ENCODE measurements at places on chromosomes 16 and 17.

DNA sequence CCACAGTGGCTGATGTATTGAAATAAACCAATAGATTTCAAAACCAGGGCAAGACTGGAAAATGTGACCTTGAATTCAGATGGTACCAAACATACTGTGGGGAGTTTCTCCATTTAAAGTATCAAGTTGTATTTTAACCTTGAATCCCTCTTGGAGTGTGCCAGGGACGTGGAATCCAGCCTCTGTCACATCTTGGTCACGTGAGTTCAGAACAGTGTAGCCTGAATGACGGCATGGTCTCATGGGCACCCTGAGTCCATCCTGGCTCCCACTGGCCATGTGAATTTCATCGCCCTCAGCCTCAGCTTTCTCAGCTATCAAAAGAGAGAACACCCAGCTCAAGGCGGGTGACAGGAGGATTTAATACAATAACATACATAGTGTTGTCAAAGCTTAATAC, 6.8 kb downstream of the ZNF771 start:
- DNase-seq = no peak

DNA sequence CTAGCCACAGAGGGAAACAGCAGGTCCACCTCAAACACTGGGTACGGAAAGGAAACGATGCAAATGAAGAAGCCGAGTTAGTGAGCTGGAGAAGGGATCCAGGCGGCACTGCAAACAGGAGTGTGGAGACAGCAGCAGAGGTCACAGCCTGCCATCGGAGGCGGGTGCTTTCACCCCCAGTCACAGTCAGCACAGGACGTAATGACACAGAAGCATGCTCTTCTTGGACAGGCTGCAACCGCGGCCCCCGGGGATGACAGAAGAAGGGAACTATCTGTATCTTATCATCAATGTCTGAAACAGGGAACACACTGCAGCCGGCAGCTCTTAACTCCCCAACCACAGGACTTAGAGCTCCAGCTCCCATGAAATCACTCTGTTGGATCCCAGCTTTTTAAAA, 16.1 kb upstream of the SLC38A8 start:
- DNase-seq = no peak

DNA sequence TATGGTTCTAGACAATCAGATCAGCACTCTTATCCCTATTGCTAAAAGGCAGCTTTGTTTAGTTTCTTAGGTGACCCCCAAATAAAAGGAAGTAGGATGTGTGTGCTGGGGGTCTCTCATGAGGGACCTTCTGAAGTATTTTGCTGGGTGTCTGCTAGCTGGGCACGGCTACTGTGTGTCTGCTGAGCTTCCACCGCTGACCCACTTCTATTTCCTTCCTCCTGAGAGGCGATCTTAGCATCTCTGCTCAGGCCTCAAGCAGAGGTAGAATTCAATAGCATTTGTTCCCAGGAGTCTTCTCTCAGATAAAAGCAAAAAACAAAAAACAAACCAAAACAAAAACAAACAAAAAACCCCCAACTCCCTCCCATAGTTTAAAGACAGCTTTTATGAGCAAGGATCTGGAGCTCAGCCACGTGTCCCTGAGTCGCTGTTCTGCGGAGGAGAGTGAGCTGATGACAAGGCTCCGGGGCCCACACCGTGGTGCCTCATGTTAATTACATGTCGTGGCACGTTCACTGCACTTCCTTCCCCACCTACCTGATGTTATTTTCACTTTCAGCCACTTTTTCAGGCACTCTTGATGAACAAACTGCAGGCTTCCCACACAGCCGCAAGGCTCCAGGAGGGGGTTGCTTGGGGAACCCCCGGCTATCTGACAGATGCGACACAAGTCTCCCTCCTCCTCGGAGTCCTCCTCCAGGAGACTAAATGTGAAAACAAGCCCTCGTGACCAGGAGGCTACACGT, 83.5 kb downstream of the MARCHF10 start:
- peak; percentile 83 for DNase-seq

DNA sequence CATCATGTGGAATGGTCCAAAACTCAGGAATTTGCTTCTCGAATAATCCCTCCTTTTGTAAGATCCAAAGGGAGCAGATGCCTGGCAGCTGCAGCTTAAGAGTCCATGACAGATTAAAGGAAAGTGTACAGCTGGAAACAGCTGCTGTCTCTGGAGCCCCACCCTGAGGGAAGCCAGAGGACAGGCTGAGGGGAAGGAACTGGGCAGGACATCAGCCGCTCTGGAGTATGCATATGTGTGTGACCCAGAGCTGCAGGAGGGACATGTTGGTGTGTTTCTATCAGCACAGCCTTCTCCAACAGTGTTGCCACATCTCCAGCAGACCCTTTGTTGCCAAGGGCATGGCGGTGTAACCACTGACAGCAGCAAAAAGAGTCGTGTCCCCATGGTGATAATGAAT, 46.2 kb downstream of the CYB561 start:
- no peak for DNase-seq

- DNase-seq = no peak
Measured at GRCh38 chr17:78314683-78315354, 45.1 kb downstream of the SOCS3 start.

GRCh38 chr16:89860747-89861304, 12.6 kb upstream of the TCF25 start:
- peak; percentile 83 for DNase-seq

DNA sequence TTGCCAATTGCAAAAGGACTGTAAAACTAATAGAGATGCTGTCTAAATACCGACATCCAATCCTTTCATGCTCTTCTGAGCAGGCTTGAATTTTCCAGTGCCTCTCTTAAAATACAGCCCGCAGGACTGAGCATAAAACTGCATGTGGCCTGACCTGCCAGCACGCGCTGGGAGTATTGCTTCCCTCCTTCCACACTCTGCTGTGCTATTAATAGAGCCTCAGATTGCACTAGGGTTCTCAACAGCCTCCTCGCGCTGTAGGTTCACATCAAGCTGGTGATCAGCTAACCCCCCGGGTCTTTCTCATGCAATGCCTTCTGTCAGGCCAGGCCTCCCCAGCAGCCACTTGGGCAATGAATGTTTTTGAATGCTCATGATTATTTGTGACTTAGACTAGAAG, 14.2 kb upstream of the MSI2 start:
- DNase-seq = no peak

DNA sequence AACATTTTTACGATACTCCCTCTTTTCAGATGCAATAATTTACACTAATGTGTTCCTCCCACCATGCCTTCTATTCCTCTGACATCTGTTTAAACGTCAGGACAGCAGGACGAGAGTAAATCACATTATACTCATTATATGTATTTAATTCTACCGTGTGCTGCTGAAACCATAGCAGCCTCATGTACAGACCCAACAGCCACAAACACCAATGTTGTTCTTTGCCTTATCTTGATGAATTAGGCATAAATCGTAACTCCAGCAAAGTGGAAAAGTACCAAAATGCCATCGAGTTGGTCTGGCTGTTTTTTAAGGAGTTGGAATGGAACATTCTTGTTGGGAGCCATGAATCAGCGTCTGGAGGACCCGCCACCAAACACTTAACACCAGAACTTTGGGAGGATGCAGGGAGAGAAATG, 82.9 kb upstream of the FOXF1 start:
- DNase-seq = no peak

DNA sequence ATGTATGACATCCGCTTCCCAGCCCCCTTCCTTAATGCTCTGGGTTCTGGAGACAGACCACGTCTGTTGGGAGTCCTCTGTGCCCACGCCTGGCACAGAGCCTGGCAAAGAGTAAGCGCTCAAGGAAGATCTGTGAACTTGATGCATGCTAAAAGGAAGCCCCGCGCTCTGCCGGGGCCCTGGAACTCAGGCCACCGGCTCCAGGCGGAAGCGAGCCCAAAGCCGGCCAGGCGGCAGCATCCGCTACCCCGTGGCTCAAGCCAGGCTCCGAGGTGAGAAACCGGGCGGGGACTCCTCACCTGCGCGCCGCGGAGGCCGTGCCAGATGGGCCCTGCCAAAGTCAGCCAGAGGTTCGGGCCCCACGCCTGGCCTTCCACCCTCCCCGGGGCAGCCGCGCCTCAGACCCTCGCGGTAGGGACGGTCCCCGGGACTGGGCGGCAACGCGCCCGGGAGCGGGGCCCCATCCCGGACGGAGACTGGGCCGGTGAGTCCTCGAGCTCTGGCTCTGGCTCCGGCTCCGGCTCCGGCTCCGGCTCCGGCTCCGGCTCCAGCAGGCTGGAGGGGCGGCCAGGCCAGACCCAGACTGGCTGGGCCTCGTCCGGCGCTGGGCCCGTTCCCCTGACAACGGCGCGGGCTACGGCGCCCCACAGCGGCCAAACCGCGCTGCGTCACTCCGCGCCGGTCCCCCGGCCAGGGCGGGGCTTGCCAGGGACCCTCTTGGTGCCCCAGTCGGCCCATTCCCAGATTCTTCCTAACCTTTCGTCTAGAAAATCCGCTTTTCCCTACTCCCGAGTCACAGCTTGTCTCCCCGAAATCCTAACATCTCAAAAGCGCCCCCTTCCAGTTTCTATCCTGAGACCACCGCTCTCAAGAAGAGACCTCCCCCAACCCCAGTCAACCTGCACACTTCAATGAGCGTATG, at the start of gene ZDHHC1:
TSS of gene ZDHHC1 (minus strand) at position 606 of the 922 bp plus-strand sequence. CDS start 8,702 bp downstream, outside the sequence.
- DNase-seq = peak; percentile 60

DNA sequence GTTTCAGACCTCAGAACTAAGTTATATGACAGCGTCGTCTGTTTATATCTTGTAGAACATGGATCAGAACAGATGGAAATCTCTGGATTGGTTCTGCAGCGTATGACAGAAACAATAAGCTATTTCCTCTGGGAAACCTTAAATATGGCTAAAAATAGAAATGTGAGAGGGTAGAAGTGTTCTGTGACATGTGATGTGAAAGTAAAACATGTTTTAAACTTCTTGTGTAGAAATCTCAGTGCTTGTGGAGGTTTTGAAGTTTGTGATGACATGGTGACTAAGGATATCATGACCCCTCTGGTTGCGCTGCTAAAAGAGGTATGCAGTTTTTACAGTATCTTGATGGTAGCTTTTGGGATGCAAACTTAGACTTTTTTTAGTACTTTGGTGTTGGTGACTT, 2.8 kb downstream of the HEATR3 start:
- no peak for DNase-seq

DNA sequence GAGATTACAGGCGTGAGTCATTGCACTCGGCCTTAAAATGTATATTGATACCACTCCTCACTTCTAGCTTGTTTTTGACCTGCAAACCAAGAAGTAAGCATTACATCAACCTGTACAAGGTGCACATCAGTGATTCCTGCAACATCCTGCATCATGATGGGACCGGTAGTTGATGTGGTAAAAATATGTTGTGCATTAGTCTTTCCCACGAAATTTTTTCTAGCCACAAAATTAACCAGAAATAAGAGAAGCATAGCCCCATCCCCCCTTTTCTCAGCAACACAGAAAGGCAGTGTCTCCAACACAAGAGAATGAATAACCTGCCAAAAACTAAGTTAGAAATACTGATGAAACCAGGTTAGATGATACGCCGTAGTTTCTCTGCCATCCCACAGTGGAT, 21.1 kb upstream of the NSMCE1 start:
- DNase-seq = peak; percentile 19

DNA sequence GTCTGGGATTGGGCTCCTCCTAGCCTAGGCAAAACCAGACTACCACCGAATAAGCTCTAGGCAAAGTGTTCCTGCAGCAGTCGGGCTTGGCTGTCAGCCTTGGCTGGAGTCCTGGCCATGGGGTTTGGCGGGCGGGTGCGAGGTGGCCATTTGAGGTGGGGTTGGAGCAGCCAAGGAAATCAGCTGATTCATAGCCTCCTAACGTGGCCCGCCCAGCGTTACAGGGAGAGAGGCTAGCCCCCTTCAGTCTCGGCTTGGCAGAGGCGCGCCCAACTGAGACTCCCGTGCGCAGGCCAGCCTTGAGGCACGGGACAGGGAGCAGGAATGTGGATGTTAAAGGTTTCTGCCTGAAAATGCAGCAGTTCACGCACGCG, 1.9 kb downstream of the PMP22 start:
- DNase-seq = no peak

GRCh38 chr17:2945299-2945698, 118.1 kb downstream of the OR1D5 start:
- DNase-seq = no peak

DNA sequence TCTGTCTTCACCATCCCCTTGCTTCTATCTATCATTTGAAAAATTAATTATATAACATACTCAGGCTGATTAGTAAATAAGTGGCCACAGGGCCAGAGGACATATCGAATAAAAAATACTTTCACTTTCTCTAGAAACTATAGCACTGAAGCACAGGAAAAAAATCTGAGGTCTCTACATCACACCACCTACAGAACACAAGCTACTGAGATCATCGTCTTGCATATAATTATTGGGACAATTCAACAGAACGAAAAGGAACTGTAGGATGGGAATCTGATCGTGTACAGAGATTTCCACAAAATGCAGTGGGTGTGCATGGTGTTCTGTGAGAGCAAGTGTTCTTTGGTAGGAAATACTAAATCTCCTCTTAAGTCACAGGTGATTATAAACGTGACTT, 289.6 kb upstream of the ERCC4 start:
- DNase-seq = no peak

- no peak for DNase-seq
Measured at GRCh38 chr17:73725794-73726515, 81.7 kb upstream of the SDK2 start.

- DNase-seq = peak; percentile 91
Measured at GRCh38 chr17:489758-490329, 137.2 kb upstream of the RPH3AL start.

- no peak for DNase-seq
Measured at GRCh38 chr17:66379544-66379943, 77.1 kb downstream of the PRKCA start.

DNA sequence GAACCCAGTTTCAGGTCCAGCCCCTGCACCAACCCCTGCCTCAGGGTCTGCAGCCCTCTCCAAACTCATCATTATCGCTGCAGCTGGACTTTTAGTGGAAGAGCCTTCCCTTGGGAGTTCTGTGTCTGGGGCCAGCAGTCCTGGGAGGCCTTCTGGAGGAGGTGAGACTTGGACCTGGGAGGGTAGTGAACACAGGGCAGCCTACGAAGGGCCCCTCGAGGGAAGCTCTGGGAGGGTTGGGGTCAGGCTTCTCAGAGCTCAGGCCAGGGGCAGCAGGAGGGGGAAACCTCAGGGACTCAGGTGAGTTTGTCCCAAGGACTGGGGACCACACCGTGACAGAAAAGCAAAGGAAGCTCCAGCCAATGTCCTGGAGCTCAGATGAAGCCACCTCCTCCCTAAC, 11.3 kb upstream of the SRRM2 start:
- no peak for DNase-seq

GRCh38 chr16:64390102-64390501, 731.8 kb downstream of the CDH11 start:
- DNase-seq = no peak

GRCh38 chr17:72724267-72724666, 368.2 kb downstream of the SLC39A11 start:
- DNase-seq = no peak

- DNase-seq = no peak
Measured at GRCh38 chr16:67016143-67016542, 12.8 kb upstream of the CBFB start.

- no peak for DNase-seq
Measured at GRCh38 chr17:71978435-71978834, 142.4 kb upstream of the SOX9 start.

Measured in activated CD8-positive, alpha-beta memory T cell treated with anti-CD3 and anti-CD28 coated beads, Interleukin-2, amount 10 ng/mL, durations not matched to agents 7 days and 5 days (primary cell).